ENCODE measurements at places on chromosomes 1 and 21.

DNA sequence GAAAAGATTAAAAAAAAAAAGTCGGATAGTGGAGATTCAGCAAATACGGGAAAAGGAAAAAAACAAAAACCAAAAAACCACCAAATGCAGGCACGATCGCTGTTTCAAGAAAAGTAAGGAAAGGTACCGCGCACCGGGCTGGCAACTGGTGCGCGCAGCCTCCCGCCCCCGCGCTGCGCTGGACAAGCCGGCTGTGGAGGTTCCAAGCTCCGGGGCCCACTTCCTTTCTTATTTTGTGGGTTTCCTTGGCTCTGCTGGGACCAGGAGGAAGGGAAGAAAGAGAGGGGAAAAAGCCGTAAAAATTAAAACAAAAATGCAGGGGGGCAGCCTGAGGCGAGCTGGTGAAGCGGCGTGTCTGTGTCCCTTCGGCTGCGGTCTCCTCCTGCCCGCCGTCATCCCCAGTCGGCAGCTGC lies 233 bp downstream of the ADAMTS5 start:
- DNase-seq = no peak

DNA sequence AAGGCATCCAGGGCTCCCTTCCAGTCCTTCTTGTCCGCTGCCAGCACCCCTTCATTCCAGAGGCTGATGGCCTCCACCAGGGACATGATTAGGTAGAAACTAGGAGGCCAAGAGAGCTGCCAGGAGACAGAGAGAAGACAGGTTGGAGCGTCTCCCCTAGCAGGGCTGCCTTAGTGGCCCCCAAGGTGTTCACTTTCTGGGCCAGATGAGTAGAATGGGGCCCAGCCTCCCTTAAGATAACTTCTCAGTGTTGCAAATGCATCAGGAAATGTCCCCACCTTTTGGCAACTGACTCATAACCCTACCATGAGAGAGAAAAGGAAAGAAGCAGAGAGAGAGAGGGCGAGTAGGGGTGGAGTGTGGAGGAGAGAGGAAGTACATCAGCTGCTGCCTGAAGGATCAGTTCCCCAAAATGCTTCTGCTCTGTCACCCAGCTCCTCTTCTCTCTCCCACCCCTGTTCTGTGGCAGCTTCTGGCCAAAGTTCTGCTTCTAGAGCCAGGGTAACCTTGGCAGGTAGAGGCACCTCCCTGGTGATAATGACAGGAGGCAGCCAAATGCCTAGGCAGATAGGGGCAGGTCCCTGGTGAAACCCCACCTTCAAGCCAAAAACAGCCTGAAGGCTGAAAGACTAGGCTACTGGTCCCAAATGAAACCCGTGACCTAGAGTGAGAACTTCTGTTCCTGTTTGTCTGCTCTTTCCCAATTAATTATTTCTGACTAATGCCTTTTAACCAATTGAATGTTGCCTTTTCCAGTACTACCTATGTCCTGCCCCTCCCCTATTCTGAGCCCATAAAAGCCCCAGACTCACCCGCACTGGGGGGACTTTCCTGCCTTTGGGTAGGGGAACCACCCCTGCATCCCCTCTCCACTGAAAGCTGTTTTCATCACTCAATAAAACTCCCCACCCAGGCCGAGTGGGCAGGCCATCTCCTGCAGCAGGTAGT lies at the start of gene NCF2:
TSS of gene NCF2 (minus strand) at position 216 of the 948 bp plus-strand sequence. CDS start at position 86, 130 bp downstream.
- DNase-seq = no peak

GRCh38 chr1:109361649-109362048 lies 36.1 kb downstream of the SORT1 start:
- DNase-seq = no peak

GRCh38 chr1:32349211-32349708 lies 13.0 kb downstream of the FAM229A start:
- DNase-seq = no peak

- DNase-seq = no peak
Observed at GRCh38 chr1:155598842-155599331, 11.1 kb upstream of the MSTO1 start.

DNA sequence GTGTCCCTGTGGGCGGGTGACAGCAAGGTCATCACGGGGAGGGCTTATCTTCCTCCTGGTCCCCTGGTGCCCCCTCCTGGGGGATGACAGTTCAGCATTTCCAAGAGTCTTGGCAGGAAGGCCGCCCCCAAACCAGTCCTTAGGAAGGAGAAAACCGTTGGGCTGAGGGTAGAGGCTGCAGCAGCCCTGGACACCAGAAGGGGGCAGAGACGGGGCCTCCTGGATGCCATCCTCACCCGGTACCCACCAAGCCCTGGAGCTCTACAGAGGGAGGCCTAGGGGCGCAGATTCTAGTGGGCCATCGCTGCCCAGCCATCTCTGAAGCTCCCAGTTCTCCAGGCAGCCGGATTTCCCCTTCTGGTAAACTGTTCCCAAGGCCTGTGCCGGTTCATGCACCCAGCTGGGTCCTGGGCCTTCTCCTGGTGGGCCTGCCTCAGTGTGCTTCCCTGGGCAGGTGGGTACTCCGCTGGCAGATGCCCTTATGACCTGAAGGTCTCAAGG lies 14.8 kb upstream of the ZNF669 start:
- no peak for DNase-seq

DNA sequence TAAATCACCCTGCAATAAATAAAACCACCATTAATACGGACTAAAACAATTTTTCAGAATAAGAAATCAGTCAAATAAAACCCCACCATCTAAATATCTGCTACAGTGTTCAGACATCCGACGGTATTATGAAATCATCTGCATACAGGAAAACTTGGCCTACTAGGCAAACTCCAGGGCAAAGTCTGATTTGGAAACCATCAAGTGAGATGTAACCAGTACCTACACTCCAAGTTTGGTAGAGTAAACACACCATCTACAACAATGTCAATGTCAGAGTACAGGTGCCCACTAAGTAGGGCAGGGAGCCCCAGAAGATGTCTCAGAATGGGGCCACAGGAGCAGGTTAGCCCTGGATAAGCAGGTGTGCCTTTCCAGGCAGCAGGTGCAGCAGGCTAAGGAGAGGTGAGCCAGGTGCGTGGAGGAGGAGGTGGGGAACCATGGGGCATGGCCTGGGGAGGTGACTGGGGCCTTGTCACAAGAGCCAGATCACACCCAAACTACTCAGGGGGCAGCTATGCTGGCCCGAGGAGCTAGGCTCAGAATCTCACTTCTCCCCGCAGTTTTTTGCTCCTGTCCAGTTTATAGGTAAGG lies 59.6 kb downstream of the CAPZB start:
- no peak for DNase-seq

- DNase-seq = no peak
Observed at GRCh38 chr1:38818175-38818976, 41.2 kb downstream of the RRAGC start.

DNA sequence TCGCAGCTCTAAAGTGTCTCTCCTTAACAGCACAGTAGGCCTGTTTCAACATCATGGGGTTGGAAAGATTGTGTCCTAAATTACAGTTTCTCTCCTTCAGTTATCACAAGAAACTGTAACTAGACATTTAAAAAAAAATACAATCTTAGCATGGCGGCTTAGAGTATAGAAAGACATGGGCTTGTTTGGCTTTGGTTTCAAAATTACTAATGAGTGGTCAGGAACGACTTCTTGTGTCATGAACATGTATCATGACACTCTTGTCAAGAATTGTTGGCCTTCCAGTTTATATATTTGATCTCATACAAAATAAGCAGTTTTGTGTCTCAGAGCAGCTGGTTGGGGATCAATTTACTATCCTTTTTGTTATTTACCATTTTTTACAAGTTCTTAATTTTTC lies 2.1 kb downstream of the GJA8 start:
- no peak for DNase-seq

- no peak for DNase-seq
Observed at GRCh38 chr1:5998906-5999301, 6.7 kb upstream of the NPHP4 start.

DNA sequence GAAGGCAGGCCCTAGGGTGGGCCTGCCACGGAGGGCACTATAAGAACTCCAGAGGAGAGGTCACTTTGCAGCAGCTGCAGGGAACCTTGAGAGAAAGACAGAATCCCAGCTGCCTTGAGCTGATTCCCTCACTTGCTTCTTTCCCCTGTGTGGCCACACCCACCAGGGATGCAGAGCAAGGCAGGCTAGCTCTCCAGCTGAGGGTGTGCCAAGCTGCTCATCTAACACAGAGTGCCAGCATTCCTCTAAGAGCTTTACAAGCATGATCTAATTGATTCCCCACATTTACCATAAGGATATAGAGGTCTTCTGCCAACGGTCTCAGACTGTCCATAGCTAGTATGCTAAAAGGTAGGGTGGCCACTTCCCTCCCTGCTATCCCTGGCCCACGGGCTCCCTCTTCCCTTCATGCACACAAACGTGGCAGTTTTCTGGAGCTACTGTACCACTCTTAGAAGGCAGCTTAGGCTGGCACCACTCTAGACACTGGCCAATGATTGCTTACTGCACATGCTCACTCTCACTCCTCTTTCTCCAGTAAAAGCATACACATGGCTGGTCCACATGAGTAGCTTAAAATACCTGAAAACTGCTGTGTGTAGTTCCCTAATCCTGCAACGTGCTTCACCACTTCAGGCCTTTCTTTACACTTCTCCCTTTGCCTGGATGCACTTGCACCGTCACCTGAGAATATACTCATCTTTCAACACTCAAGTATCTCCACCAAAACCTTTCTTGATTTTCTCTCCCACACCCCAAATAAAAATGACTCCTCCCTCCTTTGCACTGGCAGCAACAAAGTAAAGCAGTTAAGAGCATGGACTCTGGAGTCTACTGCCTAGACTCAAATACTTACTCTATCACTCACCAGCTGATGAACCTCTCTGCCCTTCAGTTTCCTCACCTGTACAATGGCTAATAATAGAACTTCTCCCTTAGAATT lies 57.7 kb downstream of the DMAP1 start:
- DNase-seq = no peak

- no peak for DNase-seq
Observed at GRCh38 chr1:87972811-87973210, 644.1 kb downstream of the LMO4 start.

DNA sequence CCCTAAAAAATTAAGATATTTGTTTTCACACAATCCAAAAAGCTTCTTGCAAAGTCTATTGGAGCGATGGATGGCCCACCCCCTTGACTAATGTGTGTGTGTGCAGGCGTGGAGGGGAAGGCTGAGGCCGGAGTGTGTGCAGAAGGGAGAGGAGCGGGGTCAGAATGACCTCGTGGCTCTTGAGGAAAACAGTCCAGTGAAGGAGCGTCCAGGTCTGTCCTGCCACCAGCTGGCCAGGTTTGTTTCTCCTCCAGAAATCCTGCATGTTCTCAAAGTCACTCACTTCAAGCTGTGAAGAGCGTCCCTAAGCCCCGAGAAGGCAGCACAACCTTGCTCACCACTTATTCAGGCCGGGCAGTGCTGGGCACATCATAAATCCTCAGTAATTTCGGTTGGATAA lies 69.5 kb upstream of the SSX2IP start:
- DNase-seq = no peak

GRCh38 chr1:99768104-99768503 lies 1.7 kb upstream of the FRRS1 start:
- DNase-seq = no peak

DNA sequence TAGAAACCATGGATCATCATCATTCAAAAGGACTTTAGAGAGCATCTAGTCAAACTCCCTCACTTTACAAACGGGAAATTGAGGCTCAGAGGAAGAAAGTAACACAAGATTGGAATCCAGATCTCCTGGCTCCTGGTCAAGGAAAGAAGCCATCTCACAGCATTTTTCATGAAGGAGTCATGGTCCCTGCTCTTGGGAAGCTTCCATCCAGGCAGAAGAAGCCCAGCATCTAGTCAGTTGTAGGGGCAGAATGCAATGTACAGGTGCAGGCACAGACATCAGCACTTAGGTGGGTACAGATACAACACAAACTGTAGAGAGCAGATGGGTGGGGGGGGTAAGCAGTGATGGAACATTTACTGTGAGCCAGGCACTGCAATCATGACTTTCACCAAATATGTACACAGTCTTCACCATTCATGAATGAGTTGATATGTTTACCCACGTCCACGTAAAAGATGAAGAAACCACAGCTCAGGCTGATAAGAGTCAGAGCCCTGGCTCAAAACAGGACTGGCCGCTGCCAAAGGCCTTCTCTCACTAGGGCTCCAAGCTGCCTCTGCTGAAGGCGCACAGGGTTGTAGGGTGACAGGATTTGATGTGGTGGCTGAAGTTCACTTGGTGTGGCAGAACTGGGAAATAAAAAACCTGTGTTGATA lies 44.0 kb downstream of the OPTC start:
- DNase-seq = no peak

DNA sequence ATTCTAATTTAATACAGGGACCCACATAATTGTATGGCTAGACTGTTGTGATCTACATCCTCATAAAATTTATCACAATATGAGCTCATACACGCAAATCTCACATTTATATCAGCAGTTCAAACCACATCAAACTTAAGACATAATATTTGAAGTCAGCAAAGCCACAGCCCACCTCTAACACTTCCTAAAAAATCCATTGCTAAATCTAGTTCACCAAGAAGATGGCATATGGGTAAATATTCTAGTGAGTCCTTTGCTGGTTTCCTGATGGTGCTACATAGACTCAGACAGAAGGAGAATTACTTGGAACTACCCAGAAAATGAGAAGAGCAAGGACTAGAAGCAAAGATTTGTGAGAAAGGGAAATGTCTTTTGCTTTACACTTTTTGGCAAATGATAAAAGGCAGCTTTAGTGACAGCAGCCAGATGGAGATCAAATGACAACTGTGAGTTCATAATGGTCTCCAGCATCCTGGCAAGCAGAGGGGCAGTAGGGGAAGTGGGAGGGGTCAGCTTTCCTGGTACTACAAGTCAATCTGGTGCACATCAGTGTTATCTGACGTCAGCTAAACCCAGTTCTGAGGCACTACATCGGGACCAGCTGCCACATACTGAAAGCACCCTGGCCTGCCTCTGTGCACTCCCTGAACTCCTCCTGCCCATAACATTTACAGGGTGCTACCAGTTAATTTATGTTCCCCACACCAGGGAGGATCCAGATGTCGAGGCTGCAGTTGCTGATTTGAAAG lies 10.6 kb upstream of the GADD45A start:
- DNase-seq = no peak

DNA sequence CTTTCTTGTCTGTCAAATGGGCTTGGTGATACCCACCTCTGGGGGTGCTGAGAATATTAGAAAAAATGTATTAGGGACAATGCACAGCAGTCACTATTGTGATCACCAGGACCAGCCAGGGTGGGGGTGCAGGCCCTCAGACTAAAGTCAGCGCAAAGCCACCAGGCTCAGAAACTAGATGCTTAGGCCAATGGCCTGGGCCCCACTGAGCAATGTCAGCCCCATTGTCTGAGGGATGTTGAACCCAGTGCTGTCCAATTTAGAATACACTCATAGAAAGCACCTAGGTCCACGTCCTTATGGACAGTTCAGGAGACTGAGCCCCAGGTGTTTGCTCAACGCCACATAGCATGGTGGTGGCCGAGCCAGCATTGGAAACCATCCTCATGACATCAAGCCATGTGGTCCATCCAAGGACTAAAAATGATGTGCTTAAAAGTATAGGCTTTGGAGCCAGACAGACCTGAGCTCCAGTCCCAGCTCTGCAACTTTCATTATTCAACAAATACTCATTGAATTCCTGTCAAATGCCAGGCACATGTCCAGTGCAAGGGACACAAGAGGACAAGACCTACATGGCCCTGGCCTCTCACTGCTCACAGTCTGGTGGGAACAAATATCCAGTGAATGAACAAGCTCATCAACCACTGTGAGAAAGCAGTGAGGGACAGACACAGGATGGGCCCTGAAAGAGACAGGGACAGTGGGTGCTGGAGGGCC lies 273.8 kb downstream of the MATN1 start:
- DNase-seq = no peak

- no peak for DNase-seq
Observed at GRCh38 chr1:2533365-2533764, 3.3 kb upstream of the HES5 start.

- no peak for DNase-seq
Observed at GRCh38 chr21:44846485-44847260, 26.8 kb downstream of the PTTG1IP start.

Data from stimulated activated CD8-positive, alpha-beta memory T cell treated with anti-CD3 and anti-CD28 coated beads, Interleukin-4, amount 100 ng/mL, for 1 hour (primary cell).